ENCODE measurements at places on chromosomes 5 and 9.

- DNase-seq, result no peak
Measured at GRCh38 chr9:116101516-116101915, 52.1 kb upstream of the PAPPA start.

DNA sequence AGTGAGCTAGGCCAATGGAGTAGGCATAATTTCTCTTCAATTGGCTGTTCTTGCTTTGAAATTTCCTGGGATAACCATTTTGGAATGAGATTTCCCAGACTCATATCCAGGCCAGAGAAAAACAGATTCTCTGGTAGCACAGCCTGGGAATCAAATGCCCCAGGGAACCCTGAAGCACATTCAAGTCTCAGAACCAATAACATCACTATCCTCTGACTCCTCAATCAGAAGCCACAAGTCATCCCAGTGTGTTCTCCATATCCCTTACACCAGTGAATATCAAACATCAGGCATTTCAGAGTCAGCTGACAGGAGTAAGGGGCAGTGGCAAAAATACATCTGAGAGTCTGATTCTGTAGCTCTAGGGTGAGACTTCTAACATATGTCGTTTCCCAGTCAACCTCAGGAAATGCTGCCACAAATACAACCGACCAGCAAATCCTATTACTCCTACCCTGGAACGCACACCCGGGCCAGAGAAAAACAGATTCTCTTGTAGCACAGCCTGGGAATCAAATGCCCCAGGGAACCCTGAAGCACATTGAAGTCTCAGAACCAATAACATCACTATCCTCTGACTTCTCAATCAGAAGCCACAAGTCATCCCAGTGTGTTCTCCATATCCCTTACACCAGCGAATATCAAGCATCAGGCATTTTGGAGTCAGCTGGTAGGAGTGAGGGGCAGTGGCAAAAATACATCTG lies 537.7 kb upstream of the NMUR2 start:
- no peak for DNase-seq

DNA sequence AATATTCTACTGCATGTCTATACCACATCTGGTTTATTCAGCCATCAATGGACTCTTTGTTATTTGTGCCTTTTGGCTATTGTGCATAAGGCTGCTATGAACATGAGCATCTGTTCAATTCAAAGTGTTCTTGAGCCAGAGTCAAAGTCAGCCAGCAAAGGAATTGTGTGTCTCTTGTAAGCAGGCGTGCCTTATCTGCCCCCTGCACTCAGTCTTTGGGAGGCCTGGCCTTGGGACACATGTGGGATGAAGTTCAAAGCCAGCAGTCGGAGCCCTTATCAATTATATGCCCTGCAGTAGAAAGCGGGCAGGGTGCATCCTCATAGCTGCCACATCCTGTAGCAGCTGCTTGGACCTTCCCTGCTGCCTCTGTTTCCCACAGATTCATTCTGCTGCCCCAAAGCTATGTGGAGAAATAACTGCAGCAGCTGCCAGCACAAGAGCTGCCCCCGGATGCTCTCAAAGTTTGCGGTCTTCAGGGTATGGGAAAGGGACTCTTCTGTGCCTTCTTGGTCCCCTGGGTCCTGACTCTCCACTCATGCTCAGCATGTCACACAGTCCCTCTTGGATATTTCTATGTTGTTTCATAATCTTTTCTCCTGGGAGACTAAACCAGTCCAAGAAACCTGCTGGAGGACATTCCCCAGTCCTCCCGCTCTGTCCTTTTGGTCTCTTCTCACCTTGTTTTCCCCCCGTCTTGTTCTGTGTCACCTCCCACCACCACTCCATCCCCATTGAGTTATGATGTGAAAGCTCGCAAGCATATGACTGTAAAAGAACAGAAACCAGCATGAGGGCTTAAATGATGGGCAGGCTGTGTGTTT lies 35.9 kb downstream of the STOM start:
- no peak for DNase-seq

- no peak for DNase-seq
Measured at GRCh38 chr9:83342731-83343130, 195.5 kb downstream of the FRMD3 start.

DNA sequence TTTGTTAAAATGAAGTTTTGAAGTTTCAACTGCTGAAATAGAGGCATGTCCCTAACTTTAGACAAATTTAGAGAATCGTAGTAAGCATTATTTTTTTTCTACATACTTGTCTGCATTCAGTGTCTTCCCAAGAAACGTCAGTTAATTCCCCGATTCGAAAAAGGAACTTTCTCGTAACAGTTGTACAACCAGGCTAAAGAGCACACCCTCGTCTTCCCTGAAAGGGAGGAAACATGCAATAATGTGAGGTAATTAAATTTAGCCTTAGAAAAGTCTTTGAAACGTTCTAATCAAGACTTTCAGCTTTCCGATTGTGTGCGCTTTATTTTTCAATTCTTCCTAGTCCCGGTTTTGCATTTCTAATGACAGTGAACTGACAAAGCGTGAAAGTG lies 374 bp upstream of the SLC1A3 start:
- DNase-seq, result no peak

DNA sequence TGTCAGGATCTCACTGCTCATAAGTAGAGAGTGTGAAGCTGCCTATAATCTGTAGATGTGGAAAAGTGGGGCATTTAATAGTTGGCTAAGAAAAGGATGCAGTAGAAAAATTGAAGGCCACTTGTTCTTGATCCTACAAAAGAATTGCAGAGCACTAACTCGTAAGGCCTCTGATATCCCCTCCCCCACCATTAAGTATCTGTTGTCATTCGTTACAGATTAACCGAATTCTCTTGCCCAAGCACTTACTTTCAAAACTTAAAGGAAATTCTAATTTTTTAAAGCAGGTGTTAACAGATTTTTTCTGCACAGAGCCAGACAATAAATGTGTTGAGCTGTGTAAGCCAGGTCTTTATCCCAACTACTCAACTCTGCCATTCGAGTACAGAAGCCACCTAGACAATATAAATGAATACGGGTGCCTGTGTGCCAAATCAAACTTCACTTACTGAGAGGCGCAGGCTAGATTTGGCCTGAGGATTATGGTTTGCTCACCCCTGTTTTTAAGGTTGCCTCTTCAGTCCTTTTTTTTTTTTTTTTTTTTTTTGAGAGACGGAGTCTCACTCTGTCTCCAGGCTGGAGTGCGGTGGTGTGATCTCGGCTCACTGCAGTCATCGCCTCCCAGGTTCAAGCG lies 234.8 kb downstream of the RFK start:
- no peak for DNase-seq

- no peak for DNase-seq
Measured at GRCh38 chr9:8062459-8062858, 262.9 kb upstream of the DMAC1 start.

DNA sequence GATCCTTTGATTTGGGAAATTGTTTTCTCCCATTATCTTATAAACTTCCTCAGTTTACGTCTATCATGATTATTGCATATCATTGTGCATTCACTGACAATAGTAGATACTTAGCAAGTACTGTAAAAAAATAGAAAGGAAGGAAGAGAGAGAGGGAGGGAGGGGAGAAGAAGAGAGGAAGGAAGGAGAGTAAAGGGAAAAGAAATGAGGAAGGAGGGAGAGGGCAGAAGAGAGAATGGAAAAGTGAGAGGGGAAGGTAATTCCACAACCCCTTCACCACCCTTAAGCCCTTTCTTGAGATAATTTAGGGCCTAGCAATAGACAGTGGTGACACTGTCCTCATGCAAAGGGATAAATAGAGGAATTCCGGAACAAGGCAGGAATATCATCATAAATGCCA lies 64.4 kb downstream of the NFIB start:
- no peak for DNase-seq
